ENCODE measurements at places on chromosomes 1 and 21.

DNA sequence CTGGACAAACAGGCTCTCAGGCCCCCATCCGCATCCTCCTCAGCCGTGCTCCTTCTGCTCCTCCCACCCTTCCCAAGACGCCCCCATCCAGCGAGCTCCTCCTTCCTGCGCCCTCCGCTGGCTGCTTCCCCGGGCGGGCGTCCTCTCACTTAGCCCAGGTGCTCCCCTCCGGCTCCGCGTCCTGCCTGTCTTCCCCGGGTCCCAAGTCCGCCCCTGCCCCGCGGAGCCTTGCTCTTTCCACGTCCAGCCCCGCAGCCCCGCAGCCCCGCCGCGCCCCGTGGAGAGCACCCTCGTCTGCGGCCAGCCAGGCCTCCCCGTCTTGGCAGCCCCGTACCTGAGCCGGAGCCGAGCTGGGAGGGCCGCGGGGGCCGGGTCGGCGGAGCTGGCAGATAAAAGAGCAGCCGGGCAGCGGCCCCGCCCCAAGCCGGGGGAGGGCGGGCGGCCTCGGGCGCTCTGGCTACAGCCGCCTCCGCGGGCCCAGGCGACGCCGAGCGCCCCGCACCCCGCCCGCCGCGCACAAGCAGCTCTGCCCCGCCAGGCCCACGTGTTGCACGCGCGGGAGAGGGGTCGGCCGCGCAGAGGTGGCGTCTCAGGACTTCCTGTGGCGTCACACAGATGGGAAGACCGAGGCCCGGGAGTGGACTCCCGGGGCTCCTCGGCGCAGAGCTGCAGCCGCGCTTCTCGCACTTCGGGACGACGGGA, at the start of gene PAQR7:
PAQR7 (minus strand) TSS at position 555 of the 702 bp plus-strand sequence. CDS start 11,869 bp downstream, outside the sequence.
- DNase-seq, result no peak

DNA sequence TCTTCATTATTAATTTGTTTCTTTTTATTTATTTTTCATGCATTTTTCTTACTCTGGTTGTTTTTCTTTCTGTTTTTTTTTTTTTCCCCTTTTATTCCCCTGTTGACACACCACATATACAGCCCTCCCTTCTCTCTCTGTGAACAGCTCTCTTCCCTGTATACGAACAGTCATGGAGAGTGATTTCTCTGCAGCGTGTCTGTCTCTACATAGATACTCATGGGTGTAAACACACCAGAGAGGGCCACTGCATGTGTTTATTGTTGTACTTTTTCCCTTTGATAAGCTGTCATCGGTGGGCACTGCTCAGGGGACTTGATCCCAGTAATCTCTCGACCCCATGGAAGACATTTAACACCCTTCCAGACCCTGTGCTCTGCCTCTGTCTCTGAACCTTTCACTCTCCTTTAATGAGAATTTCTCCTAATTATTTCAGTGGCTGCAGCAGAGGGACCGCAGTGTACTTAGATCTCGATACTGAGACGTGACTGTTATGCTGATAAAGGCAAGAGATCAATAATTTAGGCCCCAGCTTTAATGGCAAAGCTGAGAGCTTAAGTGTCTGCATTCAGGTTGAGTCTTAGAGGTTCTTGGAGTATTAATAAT, 113.1 kb downstream of the PBX1 start:
- no peak for DNase-seq

GRCh38 chr1:119159966-119160365, 19.5 kb upstream of the WARS2 start:
- no peak for DNase-seq

GRCh38 chr1:211816586-211816985, 14.0 kb downstream of the LPGAT1 start:
- DNase-seq, result no peak

DNA sequence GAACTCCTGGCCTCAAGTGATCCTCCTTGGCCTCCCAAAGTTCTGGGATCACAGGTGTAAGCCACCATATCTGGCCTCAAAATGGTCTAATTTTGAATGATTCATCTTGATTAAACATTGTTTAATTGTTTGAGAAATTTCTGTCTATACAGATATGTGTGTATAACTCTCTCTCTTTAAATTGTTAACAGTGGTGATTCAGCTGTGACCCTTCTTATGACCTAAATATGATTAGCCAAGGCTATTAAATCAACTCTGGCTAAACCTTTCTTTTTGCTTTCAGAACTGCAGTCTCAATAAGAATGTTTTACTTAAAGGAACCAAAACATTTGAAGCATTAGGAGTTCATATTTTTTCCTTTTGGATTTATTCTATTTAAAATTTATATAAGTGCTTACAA, 19.2 kb upstream of the B3GALT5 start:
- DNase-seq, result no peak

- DNase-seq, result no peak
Observed at GRCh38 chr1:104780470-104781078, 1030.9 kb downstream of the AMY1C start.

DNA sequence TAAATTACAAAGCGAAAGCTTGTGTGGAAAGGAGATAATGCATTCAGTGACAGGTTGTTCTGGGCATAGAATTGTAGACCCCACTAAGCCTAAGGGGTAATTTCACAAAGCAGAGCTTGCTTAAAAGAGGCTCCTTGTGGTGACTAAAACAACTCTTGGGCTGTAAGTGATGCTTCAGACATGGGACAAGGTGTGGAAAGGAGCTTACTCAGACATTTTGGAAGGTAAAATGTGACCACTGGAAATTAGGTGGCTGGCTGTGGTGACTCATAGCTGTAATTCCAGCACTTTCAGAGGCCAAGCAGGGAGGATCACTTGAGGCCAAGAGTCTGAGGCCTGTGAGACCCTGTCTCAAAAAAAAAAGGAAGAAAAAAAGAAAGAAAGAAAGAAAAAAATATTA, 51.1 kb upstream of the LRRC8C start:
- DNase-seq, result no peak

GRCh38 chr1:21669258-21670058, at the start of gene RAP1GAP:
TSS of gene RAP1GAP (minus strand) at chr1:21669357. CDS start at chr1:21620032, 49,325 bp downstream.
- DNase-seq, result no peak

DNA sequence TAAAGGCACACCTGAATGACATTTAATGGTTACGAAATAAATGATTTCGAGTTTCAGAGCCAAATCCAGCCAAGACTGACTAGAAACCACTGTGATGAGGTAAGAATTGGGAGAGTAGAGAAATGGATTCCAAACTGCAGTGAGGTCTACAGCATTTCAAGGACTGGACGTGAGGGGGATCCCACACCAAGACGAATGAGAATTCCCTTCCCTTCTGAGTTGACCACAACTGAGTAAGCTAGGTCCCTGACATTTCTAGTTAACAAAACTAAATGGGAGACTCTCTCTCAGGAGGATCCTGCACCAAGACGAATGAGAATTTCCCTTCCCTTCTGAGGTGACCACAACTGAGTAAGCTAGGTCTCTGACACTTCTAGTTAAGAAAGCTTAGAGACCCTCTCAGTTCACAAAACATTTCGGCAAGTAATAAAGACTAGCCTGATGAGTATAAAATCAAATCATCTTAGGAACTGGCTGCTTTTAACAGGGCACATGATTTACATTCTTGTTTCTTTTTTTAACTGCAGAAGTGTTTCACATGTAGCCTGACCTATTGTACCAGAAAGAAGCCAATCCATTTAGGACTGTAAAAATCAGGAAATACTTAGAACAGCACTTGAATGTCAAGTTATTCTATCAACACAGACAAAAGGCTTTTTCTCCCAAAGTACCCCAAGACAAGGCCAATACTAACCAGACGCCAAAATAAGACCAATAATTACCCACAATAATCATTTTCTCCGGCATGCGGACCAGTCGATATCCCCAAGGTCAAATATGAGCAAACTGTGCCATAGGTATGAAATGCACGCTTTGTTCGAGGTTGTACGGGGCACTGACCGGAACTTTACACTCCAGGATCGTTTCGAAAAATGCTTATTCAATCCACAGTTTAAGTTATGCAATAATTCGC, 1.4 kb upstream of the SPATA1 start:
- DNase-seq, result no peak

GRCh38 chr21:44510508-44511218, 29.3 kb downstream of the KRTAP10-1 start:
- no peak for DNase-seq

GRCh38 chr1:31848381-31848897, 32.6 kb upstream of the SPOCD1 start:
- DNase-seq, result no peak

GRCh38 chr1:178341261-178341956, 155.4 kb downstream of the CLEC20A start:
- peak; percentile 57 for DNase-seq

DNA sequence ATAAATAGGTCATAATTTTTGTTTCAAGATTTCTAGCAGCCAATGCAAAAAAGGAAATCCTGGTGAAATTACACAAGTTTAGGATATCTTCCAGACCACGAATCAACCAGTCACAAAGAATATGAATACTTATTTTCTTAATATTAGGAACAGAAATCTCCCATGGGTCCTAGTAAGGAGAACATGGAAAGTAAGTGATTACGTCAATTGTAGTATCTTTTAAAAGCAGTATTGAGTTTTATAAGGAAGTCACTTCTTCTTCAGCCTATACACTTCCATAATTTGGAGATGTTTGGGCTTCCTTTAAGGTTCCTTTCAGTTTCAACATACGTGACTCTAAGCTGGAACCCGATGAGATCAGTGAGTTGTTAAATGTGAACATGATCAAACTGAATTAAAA, 534.5 kb downstream of the USP25 start:
- DNase-seq, result no peak

DNA sequence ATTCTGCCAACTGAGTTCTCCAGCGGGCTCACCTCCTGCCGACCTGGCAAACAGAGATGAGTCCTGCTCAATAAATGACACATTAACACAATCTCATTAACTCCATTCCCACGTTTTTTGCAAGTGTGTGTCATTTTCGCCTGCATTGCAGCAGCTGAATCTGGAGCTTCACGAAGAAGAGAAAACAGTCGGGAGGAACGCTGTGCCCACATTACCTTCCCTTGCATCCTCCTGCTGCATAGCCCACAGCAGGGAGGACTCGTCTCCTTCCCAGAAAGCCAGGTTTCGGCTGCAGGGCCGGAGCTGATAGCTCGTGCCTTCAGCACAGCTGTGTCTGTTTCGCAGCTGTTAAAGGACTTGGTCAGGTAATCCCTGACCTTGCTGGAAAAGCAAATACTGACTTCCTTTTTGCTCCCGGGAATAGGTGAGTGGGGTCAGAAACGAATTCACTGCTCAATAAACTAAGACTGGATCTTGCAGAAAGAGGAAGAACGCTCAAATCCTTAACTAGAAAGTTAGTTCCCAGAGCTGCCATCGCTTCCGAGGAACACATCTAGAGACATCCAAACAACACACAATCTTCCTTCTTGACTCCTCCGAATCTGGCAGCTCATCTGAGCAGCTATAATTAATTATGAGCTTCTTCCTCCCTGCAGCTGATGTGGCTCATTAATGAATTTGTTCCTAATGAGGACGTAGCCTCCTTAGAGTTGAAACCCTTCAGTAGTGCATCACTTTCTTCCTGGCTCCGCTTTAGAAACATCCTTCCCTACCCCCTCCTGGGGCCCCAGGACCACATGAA, 33.0 kb downstream of the KANK4 start:
- DNase-seq, result no peak

- no peak for DNase-seq
Observed at GRCh38 chr1:160704250-160704649, 7.4 kb downstream of the CD48 start.

- DNase-seq, result no peak
Observed at GRCh38 chr1:53140451-53140850, 2.0 kb downstream of the SLC1A7 start.

- no peak for DNase-seq
Observed at GRCh38 chr1:178934546-178934945, 63.7 kb upstream of the ANGPTL1 start.

DNA sequence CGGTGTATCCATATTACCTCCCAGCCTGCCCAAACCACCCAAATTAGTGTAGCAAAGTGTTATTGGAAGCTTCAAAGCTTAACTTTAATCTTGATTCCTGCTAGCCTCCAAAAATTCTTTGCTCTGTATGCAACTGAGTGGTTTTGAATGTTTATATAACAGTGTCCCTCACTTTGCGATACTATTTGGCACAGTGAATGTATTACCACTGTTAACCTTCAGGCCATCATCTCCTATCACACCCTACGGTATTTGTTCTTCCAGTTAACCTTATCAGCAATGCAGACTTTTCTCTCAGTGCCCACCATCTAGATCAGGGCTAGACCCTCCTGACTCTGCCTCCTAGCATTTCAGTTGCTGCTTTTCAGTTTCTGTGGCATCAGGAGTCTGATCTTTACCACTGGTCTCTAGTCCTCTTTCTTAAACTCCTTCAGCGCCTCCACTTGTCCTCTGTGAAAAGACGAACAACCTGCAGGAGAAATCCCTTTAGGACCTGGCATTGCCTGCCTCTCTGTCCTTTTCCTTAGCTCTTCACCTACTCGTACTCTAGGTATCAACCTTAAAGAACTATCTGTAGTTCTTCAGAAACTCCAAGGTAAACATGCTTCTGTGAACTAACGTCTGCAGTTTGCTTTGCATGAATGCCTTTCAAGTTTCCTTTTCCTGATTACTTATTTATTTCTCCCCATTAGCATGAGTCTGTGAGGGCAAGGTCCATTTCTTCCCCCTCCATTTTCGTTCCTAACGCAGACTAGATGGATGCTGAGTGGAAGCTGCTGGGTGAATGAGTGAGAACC, 71.7 kb downstream of the SNX7 start:
- no peak for DNase-seq

GRCh38 chr21:38898422-38899096, 92.8 kb downstream of the ETS2 start:
- no peak for DNase-seq

DNA sequence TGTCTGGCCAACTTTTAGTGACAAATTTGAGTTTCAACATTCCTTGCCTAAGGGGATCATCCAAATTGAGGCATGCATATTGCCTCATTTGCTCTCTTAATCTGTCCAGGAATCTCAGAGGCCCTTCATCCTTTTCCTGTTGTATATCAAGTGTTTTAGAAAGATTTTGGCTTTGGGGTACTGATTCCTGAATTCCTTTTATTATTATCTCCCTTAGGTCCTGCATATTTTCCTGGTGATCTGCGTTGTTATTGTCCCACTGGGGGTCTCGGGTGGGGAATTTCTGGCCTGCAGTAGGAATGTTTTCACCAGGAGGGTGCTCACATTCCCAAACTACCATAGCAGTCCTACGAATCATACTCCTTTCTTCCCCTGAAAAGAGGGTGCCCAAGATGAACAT, 4.4 kb upstream of the AADACL3 start:
- DNase-seq, result peak; percentile 49

- DNase-seq, result no peak
Observed at GRCh38 chr1:82795508-82796149, 994.9 kb downstream of the ADGRL2 start.

- no peak for DNase-seq
Observed at GRCh38 chr1:211928993-211929637, 98.6 kb upstream of the LPGAT1 start.

GRCh38 chr1:165327538-165327937, 29.0 kb downstream of the LMX1A start:
- DNase-seq, result no peak

- no peak for DNase-seq
Observed at GRCh38 chr1:119209596-119210295, 69.3 kb upstream of the WARS2 start.

Data from BJ (cell line).